Cardiac septum (tissue), 1 donor: ENCODE measurements at places on chromosomes 12 and 14. TPM values are rescaled to one million over a fixed set of nuclear protein-coding genes. Genes with fewer than 3 reads are reported as not detected.

The CHGA gene
- total RNA-seq: not detected

The SSTR1 gene
- 0.59 TPM for total RNA-seq

- no peak for DNase-seq
Measured at GRCh38 chr12:69466867-69467266, 3.3 kb upstream of the FRS2 start.

DNA sequence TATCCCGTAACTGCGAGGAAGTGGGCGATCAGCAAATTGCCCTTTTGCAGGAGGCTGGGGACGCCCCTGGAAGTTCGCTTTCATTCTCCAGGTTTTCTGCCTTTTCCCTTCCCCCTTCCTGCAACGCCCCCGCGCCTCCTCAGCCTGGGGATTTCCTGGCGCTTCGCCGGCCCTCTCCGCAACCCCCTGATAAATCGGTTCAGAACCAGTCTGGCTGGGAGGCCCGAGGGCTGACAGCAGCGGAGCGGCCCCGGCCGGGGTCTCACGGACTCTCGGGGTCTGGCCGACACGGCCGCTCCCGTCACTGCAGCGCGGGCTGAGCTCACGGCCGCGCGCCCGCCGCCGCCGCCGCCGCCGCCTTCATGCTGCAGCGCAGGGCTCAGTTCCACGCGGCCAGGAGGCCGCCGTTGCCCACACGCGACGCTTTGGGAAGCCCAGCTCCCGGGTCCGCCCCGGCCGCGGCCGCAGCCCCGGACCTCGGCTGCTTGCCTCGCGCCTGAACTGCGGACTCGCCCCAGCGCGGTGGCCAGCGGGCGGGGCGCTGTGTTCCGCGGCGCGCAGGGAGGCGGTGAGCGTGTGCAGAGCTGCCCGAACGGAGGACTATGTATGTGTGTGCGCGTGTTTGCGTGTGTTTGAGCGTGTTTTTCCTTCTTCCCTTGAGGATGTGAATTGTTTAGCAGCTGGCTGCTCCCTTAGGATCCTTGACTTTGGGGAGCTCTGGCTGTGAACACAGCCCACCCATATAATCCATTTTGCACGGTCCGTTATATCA lies at the start of gene LRFN5:
Gene LRFN5, plus strand, starts transcription at position 345 of the 772 bp plus-strand sequence.
- no peak for DNase-seq

DNA sequence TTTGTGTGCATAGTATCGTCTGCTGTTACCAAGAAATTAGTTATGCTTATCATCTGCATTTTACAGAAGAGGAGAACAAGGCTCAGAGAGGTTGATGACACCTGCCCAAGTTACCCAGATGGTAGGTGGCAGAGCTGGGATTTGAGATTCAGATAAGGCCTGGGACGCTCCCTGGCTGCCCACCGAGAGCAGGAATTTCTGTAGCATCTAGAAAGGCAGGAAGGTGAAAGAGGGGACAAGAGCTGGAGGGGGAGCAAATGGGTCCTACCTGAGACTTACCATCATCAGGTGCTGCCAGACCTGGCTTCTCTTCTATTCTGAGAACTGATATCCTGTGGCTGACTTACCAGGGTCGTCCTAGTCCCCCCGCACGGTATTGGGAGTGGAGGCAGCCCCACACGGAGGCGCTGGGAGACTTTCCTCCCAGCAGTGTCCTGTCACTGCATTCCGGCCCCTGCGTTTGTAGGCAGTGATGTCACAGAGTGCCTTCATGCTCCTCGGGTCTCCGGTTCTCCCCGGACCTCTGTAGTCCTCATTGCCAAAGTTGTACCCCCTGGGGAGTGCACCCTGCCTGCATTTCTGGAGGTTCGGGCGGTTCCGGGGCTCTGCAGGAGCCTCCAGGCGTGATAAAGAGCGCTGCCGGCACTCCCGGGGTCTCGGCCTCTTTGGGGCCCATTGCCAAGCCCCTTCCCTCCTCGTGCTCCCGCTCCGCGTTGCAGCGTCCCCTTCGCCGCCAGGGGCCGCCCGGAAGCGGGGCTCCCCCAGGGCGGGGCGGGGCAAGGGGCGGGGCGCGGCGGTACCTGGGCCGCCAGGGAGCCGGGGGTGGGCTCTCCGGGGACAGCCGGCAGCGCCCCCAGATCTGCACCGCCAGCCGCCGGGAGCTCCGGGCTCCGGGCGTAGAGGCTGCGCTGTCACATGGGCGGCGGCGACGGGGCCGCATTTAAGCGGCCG lies at the start of gene CABP1:
Gene CABP1, plus strand, starts transcription at position 856 of the 951 bp plus-strand sequence. Its CDS starts 60 bp downstream, at position 916.
- no peak for DNase-seq
